MCF 10A (cell line): ENCODE measurements at places on chromosomes 1 and 21. TPM values are rescaled to one million over a fixed set of nuclear protein-coding genes. Genes with fewer than 3 reads are reported as not detected.

DNA sequence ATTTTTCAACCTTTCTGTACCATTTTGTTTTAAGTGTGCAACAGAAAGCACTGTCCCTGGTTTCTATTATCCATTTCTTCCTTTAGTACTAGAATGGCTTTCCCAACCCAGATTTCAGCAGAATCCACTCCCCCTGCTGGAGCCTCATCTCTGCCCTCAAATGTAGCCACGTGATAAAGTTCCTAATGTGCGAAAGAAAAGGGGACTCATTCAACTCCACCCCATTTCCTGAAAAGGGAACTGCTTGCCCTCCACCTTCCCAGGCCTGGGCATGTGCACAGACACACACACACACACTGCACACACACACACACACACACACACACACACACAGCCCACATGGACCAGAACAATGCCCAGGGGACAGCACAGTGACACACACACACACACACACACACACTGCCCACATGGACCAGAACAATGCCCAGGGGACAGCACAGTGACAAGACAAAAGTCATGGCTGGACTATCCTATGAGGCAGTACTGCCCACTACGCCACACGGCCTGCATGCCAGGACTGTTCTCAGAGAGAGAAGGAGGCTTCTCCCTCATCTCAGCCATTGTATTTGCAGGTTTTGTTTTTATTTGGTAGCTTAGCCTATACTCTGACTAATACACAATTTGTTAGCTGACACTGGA, 33.2 kb downstream of the PACC1 start:
- DNase-seq: no peak

- no peak for DNase-seq
Observed at GRCh38 chr1:36528361-36529349, 45.9 kb upstream of the CSF3R start.

DNA sequence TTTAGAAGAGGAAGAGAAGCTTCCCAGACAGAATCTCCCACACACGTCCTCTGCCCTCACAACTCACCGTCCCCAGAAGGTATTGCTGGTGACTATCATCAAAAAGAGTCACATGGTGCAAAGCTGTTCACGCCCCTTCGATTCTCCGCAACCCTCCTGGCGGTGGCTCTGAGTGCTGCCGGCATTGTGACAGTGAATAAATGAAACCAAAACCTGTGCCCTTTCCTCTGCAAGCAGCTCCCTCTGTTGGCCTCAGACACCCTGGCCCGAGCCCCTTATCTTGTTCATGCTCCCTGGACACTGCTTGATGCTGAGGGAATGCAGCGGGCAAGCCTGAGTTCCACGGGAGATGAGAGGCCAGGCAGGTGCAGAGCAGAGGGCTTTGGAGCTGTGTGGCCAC, 510.3 kb downstream of the NPHP4 start:
- no peak for DNase-seq

DNA sequence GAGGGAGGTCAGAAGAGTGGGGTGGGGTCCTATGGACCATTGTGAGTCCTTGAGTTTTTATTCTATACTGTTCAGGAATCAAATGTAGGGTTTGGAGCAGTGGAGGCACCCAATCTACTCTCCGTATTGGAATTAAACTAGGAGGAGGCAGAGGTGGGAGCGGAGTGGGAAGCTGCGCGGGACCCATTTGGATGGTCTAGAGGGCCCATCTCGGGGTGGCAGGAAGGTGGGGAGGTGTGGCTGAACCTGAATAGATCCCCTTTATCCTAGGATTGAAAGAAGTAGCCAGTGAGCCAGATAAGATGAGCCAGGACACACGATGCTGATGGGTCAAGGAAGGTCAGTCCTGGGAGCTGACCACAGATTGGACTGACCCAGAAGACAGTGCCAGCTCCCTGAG, 325.8 kb downstream of the AJAP1 start:
- DNase-seq: no peak

- DNase-seq: no peak
Observed at GRCh38 chr1:200628223-200628881, 7.8 kb upstream of the KIF14 start.

GRCh38 chr1:9881838-9882249, 28.2 kb downstream of the CTNNBIP1 start:
- peak; percentile 91 for DNase-seq

DNA sequence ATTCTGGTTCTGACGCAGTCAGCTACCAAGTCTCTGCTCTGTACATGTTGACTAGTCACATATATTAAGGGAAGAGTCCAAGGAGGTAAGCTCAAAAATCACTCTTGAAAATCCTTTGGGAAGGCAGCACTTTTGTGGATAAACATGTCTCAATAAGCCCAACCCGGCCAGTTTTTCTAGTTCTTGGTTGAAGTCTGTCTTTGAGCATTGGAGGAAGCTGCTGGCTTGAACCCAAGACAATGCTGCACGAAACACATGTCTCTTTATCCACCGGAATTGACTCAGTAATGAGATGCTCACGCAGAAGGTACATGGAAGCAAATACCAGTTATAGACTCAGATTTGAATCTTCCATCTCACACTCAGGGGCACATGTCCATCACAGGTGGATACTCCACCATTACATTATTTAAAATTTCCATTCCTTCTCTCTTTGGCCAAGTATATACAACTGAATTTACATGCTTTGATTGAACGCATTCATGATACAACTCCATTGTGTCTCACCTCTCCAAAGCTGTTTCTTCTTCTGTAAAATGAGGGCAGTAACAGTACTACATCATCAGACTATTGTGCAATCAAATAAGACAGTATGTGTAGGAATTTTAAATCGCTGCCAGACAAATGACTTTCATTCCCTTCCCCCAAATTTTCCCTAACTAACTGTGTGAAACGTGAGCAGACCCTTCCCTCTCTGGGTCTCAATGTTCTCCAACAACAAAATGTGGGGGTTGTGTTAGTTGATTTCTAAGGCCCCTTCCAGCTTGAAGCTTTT, 9.6 kb upstream of the GUCA2A start:
- peak; percentile 39 for DNase-seq

DNA sequence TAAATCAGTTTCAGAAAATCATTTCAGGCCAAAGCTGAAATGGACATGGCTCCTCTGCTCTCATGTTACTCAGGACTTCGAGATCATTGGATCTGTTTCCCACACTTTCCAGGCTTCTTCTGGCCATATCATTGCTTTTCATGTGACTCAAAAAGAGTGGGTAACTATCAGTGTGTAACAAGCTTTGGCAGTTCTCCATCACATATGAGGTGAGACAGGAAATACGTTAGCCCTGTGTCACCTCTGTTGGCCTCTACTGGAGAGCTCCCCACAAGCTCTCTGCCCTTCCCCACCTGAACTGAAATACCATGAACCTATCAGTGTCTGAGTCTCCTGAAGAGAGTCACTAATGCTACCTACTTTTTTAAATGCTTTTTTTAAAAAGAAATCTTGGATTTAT, 128.2 kb downstream of the LBR start:
- DNase-seq: peak; percentile 79

- DNase-seq: no peak
Observed at GRCh38 chr1:150473659-150474058, 13.6 kb upstream of the TARS2 start.

- DNase-seq: peak; percentile 87
Observed at GRCh38 chr21:29168891-29169315, 38.5 kb downstream of the MAP3K7CL start.

The ATP1A2 gene
- 0.07 TPM in 1 of 2 replicates, not detected in the other for total RNA-seq

The RXFP4 gene
- not detected in 2 replicates for total RNA-seq

The OR2T3 gene
- not detected in 2 replicates for total RNA-seq

The BMP8B gene
- 0.21 and 0.52 TPM in 2 replicates for total RNA-seq

The KRTAP19-3 gene
- total RNA-seq: not detected in 2 replicates
